ENCODE measurements at places on chromosomes 1 and 21.
A peak's percentile ranks its signal among the peaks of the same experiment; 100 is the strongest.

- DNase-seq: no peak
Measured at GRCh38 chr1:233879841-233880240, 24.6 kb upstream of the SLC35F3 start.

DNA sequence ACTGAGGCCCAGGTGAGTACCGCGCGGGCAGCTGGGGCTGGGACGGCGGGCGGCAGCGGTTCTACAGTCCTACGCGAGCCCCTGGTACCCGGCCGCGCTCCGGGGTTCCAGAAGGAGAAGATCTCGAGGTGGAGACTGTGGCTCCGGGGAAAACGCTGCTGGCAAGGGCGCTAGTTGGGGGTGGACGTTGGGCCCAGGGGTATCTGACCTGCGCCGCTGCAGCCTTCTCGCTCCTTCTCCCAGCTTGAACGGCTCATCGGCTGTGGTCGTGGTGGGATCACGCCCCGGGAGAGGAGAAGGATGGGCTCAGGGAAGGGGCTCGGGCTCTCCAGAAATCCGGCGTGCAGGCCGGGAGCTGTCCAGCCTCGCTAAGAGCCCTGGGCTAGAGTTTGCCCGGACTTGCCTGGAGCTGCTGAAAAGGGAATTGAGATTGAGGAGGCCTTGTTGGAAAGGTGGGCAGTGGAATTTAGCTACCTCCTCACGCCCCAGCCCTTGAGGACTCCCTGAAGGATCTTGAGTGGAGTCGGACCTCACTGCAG lies 1.1 kb upstream of the POU3F1 start:
- DNase-seq: no peak

GRCh38 chr1:13549521-13549920 lies 34.1 kb upstream of the PDPN start:
- DNase-seq: no peak

GRCh38 chr1:227073786-227074185 lies 133.7 kb downstream of the COQ8A start:
- no peak for DNase-seq

GRCh38 chr1:94095112-94095637 lies 25.8 kb downstream of the ABCA4 start:
- no peak for DNase-seq

DNA sequence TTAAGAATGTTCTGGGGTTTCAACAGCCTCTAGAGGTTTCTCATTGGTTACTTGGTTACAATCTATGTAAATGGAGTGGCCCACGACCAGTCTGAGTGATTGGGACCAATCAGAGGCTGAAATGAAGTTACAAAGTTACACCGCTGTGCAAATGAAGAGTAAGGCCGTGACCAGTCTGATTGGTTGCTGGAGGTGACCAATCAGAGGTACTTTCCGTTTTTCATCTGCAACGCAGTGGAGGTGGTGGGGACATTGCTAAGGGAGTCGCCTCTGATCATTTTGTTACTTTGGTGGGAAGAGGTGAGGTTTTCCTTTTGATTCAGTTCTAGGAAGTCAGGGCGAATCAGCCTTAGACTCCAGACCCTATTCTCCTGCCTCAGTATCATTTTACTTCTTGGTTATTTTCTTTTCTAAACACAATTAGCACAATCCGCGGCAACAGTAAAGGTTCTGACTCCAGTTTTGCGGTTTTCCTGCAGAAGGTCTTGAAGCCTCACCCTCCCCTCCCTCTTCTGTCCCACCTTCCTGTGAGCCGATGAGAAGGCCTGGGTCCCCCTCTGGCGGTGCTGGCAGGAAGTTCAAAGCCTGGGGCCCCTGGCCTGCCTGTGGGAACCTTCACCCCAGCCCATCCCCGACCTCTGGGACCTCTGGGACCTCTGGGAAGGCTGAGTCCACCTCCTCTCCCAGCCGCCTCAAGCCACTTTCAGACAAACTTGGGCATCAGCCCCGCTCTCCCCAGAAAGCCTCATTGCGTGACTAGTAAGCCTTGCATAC lies 38.7 kb upstream of the TTC34 start:
- DNase-seq: peak; percentile 47

DNA sequence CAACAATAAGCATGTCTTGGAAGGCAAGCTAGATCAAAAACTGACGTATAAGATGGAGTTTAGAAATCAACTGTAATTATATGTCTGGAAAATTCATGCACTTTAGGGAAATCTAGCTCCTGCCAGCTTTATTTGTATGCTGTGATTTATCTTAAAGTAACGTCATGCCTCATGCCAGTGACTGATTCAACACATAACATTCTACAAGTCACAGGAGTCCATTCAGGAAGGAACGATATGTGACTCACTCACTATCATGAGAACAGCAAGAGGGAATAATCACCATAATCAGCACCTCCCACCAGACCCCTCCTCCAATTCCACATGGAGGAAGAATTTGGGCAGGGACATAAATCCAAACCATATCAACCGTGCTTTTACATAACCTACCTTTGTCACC lies 682.4 kb upstream of the ADAMTS5 start:
- DNase-seq: no peak

DNA sequence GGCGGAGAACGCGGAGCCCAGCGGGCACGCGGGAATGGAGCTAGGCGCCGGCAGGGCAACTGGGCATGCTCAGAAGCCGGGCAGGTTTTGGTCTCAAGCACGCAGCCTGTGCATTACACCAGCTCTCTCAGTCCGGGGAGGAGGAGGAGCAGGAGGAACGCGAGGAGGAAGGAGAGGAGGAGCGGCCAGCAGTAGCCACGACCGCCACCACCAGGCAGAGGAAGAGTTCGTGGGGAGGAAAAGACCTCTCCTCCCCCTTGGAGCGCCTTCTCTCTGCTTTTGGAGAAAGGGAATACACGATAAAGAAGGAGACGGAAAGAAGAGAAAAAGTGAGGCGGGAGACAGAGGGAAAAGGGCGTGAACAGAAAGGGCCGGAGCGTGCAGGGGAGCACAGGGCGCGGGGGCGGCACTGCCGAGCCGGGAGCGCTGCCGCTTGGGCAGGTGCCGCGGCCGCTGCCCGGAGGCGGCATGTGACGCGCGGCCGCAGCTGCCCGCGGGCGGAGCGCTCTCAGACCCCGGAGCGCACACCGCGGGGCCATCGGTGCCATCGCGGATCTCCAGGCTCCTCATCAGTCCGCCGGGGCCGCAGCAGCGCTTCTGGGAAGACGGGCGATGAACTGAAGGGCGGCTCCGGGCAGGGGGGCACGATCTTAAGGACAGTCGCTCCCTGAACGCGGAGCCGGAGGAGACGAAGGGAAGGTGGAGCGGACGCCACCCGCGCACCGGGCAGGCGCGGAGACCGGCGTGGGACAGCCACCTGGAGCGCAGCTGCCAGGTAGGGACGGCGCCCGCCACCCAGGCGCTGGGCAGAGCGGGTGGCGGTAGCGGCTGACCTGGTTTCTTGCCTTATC lies at the start of gene CHRM3:
Gene CHRM3 (plus strand): TSS at position 116 of the 851 bp plus-strand sequence. CDS start 520,884 bp downstream, outside the sequence.
- DNase-seq: peak; percentile 30

DNA sequence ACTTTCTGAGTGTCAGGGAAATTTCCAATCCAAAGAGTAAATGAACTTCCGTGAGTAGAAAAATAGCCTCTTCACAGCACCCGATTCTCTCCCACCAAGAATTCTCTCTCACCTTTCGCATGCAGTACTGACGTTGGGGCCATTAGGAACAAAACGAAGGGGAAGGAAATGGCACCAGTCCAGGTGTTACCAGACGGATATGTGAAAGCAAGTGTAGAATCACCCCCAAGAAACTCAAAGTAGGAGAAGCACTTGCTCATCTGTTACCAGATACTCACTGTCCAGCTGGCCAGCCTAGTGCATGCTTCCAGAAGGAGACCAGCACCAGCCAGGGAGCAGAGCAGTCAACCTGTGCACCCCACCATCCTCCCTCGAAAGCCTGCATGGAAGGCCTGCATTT lies 55.1 kb downstream of the ITPKB start:
- DNase-seq: no peak

GRCh38 chr1:161792740-161793139 lies 26.6 kb downstream of the ATF6 start:
- no peak for DNase-seq

DNA sequence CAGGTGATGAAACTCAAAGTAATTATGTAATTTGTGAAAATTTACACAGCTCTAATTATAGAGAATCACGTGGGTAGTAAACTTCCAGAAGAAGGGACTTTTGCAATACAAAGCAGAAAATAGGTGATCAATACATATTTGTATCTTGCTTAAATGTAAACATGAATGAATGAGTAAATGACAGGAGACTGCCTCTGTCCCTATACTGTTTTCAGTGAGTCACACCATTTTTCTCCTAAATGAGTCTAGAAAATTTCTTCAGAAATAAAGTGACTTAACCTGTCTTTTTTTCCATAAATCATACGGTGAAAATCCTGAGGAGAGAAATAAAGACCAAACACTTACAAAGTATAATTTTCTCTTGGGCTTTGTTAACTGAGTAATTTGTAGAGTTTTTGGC lies 11.9 kb downstream of the RAP1A start:
- no peak for DNase-seq

- DNase-seq: no peak
Measured at GRCh38 chr1:3993619-3994375, 93.7 kb upstream of the C1orf174 start.

GRCh38 chr1:231053493-231054162 lies 13.6 kb upstream of the FAM89A start:
- peak; percentile 5 for DNase-seq

- DNase-seq: no peak
Measured at GRCh38 chr1:24364975-24365678, 46.0 kb downstream of the GRHL3 start.

- no peak for DNase-seq
Measured at GRCh38 chr1:206105464-206105995, 11.7 kb downstream of the AVPR1B start.

- DNase-seq: no peak
Measured at GRCh38 chr1:56491441-56491840, 87.9 kb downstream of the PLPP3 start.

DNA sequence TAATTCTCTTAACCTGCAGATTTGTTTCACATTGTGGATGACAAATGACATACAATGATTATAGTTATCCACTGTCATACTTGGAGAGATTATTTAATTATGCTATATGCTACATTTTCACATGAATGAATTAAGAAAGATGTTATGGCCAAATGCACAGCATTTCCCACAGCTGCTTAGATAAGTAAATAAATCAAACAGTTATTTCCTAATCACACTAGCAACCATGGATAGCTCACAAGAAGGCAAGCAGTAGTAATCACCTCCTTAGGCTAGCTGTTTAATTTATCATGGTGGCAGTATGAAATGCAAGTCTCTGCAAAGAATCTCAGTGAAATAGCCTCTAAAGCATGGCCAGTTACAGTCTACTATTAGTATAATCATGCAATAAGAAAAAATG lies 1581.5 kb downstream of the NCAM2 start:
- DNase-seq: no peak

DNA sequence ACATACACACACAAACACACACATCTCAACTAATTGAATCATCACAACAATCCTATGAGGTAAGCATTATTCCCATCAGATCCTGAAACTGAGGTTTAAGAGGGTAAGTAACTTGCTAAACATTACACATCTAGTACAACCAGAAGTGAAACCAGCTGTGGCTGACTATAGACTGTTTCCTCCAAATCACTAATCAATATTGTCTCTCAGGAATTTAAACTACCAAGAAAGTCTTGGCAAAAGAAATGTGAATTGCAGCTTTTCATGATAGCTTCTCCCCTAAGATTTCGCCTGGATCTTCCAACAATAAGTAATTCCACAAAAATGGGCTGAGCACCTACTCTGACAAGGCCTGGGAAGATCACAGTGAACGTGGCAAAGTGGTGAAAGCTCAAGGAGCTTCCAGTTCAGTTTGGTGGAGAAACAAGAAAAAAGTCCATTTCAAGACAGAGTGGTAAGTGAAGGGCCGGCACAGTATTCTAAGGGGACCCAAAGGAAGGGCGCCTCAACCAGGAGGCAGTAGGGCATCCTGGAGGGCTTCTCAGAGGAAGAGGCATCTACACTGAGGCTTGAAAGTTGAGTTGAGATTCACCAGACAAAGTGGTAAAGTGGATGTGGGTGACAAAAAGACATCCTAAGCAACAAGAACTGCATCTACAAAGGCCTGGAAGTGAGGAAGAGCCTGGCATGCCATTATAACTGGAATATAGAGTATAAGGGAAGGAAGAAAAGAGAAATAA lies 22.1 kb downstream of the LRRC52 start:
- no peak for DNase-seq

DNA sequence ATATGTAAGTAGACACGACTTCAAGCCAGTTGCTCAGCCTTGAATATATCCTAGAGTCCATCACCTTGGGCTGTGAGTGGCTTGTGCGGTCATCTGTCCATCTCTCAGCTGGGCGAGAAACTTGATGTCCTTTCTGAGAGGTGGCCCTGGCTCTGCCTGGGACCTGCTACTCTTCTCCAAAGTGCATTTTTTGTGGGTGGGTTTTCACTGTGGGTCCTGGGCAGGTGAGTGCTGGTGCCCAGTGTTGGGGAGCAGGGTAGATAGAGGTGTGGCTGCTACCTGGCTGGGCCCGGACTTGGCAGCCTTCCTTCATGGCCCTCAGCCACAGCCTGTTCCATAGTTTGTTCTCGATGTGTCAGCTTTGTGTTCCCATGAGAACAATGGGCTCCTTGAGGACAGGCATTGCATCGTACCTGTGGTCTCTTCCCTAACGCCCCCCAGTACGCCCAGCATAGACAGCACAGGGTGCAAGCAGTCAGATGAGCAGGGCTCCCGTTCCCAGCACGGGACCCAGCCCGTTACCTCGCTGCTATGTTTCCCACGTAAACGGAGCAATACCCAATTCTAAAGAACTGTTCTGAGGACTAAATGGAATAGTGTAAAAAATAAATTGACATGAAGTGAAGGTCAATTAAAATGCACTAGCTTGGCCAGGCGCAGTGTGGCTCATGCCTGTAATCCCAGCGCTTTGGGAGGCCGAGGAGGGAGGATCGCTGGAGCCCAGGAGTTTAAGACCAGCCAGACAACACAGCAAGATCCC lies 877 bp upstream of the SLX9 start:
- no peak for DNase-seq

DNA sequence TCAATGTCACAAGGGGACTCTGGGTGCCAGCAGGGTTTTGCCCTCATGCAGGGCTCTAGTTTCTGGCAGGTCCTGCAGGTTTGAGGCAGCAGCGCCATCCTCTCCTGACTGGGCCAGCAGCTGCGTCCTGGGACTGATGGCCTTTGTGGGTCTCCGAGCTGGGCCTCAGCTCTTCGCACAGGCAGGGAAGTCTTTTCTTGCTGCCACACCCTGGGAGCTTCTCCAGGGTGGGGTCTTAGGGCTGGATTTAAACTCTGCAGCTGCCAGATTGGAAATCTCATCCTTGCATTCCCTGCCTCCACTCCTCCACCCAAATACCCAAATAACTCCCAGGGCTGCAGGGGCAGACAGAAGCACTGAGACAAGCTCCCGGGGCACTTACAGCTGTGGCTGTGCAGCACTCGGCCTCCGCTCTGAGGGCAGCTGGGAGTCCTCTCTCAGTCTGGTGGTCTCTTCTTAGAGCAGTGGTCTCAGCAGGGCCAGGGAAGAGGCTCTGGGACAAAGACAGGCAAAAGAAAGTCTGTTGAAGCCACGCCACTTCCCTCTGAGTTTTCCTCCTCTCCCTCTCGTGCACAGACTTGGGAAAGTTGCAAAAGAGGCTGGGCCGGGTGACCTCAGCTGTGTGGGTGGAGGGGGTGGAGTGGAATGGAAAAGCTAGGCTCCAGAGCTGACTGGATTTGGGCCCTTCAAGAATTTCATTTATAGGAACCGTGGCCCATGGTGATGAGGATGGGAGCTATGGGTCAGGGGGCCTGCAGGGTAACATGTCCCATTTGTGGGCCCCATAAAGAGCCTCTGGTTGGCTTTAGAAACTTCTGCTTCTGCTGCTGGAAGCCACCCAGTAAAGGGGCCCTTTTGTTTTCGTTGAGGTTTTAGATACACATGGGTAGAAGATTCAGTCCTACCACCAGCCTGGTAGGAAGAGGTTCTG lies at the start of gene RAB7B:
Gene RAB7B (minus strand): TSS at position 525 of the 931 bp plus-strand sequence. CDS start 9,260 bp downstream, outside the sequence.
- DNase-seq: no peak

GRCh38 chr1:176809292-176809691 lies 346.3 kb downstream of the PAPPA2 start:
- DNase-seq: no peak

All from stimulated activated CD4-positive, alpha-beta T cell treated with anti-CD3 and anti-CD28 coated beads, Interleukin-4, amount 100 ng/mL, for 48 hours (primary cell).